ENCODE measurements at places on chromosomes 1 and 21.

- no peak for DNase-seq
Observed at GRCh38 chr1:239731082-239731748, 344.8 kb downstream of the CHRM3 start.

- no peak for DNase-seq
Observed at GRCh38 chr1:62415687-62416086, 21.2 kb upstream of the USP1 start.

DNA sequence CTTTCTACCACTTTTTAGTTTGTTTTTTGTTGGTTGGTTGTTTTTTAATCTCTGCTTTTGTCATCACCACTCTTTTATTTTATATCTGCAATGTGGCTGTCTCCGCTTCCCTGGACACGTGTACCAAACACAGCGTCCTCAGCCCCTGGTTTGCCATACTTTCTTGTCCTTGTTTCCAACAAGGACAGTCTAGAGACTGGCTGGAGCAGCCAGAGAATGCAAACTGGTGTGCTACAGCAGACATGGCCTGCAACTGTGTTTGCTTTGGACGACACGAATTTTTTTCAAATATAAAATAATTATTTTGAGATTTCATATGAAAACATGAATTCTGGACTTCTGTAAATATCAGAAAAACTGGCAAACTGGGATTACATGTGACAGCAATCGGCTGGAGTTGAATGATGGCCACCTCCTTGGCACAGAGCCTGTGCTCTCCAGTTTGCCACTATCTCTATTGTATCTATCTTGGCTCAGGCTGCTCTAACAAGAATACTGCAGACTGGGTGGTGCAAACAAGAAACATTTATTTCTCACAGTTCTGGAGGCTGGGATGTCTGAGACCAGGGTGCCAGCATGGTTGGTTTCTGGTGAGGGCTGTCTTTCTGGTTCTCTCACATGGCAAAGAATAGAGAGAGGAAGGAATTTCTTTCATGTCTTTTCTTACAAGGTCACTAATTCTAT lies 34.6 kb upstream of the POU2F1 start:
- DNase-seq, result no peak

GRCh38 chr1:2189459-2190425 lies 4.8 kb downstream of the FAAP20 start:
- DNase-seq, result peak; percentile 97

- DNase-seq, result no peak
Observed at GRCh38 chr1:216785737-216786136, 62.5 kb upstream of the ESRRG start.

DNA sequence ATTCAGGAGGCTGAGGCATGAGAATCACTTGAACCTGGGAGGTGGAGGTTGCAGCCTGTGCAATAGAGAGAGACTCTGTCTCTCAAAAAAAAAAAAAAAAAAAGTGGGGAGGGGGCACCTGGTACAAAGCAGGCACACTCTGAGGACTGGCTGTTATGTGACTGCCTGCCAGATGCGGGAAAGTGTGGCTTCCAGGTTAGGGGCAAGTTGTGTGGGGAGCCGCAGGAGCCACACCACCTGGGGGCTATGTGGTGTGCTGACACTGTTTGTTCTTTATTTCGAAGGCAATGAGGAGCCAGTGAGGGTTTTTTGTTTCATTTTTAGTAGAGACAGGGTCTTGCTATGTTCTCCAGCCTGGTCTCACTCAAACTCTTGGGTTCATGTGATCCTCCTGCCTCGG lies 5.7 kb downstream of the THEMIS2 start:
- DNase-seq, result no peak

- no peak for DNase-seq
Observed at GRCh38 chr1:208154679-208155642, 89.2 kb downstream of the PLXNA2 start.

DNA sequence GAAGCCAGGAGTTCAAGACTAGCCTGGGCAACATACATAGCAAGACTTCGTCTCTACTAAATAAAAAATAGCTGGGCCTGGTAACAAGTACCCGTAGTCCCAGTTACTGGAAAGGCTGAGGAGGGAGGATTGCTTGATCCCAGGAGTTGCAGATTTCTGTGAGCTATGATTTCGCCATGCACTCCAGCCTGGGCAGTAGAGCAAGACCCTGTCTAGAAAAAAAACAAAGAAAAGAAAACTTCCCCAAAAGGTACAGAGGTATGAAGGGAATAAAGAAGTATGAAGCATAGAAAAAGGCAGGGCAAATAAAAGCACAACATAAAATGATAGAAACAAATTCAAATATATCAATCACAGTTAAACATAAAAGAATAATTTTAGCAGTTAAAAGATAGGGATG lies 28.7 kb downstream of the RPRD2 start:
- DNase-seq, result no peak

DNA sequence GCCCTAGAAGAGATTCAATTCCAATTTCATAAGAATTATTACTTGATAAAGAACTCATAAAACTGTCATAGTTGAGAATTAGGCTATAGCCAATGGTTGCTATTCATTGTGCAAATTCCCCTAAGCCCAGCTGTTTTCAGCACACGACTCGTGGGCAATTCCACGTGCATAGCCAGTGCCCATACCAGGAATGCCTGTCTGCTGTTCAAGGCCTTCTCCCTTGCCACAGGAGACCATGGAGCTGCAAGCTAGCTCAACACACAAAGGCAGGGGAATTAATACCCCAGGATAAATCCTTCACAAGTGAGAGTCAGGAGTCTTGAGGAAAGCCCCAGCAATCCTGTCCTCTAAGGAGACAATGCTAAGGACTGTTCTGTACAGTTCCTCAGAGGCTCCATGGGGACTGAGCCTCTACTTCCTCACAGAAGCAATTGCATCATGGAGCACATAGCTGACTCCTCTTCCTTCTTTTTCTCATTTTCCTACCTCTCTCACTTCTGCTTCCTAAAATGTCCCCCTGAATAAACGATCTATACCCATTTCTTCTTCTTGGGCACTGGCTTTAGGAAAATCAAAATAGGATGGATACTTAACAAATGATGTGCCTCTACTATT lies 19.1 kb upstream of the CHRM3 start:
- DNase-seq, result no peak

DNA sequence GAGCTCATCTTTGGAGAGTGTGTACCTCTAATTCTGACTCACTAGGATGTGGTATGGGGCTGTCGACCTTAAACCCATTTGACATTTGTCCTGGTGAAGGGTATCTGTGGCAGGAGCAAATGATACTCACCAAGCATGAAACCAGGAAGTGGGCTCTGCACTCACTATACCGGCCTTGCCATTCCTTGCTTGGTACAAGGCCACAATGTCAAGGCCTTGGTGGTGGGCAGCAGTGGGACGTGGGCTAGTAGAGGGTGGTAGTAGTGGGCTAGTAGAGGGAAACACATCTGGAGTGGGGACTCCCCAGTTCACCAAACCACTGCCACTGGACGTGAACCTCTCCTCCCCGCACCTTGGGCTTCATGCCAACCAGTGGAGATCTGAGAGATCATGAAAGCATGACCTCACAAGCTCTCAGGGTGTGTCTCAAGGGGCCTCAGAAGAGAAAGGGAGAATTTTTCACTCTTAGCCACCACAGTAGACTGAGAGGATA lies 11.5 kb downstream of the TNFSF4 start:
- no peak for DNase-seq

- no peak for DNase-seq
Observed at GRCh38 chr1:198741744-198742143, 102.9 kb downstream of the PTPRC start.

- no peak for DNase-seq
Observed at GRCh38 chr1:192516776-192517297, 58.7 kb upstream of the RGS1 start.

DNA sequence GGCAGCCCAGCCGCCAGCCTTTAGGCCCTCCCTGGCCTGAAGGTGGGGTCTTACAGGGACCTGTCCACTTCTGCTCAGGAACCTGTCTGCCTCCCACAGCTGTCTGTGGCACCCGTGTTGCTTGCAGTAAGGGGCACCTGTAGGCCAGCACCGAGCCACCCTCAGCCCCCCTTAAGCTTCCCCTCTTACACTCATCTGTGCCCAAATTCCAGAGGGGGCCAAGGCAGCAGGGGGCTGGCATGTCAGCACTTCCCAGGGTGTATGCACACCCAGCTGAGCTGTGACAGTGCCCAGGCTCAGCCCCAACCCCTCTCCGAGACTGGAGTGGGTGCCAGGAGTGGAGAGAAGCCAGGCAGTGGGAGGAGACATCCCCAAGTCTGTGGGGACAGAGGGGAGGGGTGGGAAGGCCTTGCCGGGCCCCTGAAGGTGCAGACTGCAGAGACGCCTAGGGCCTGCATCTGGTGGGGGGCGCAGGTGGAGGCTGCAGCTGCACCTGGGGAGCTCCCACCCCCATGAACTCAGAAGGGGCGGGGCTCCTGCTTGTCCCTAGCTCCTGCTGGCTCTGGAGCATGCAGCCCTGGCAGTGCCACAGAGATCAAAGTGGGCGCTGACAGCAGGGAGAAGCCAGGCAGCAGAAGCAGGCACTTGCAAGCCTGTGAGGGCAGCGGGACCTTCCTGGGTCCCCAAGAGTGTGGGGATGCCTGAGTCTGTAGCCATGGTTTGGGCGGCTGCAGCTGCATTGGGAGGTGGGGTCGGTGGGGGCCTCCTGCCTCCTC lies 5.4 kb upstream of the SLC2A7 start:
- DNase-seq, result peak; percentile 72

- no peak for DNase-seq
Observed at GRCh38 chr1:185695299-185695698, 38.9 kb upstream of the HMCN1 start.

DNA sequence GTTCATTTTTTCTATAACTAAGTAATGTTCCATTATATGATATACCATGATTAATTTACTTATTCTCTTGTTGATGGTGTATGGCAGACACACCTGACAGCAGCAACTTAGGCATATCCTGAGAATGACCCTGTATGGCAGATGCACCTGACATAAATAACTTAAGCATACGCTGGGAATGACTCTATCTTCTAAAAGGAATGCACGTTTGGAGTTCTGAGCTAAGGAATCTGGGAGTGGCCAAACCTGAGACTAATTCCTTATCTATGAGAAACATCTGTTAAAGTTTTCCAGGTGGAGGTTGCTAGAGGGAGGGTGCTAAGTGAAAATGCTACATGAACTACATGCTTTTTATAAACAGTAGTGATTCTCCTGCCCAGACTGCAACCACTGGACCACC lies 96.7 kb upstream of the RGS18 start:
- DNase-seq, result no peak

- no peak for DNase-seq
Observed at GRCh38 chr1:24096009-24096738, 15.8 kb downstream of the MYOM3 start.

DNA sequence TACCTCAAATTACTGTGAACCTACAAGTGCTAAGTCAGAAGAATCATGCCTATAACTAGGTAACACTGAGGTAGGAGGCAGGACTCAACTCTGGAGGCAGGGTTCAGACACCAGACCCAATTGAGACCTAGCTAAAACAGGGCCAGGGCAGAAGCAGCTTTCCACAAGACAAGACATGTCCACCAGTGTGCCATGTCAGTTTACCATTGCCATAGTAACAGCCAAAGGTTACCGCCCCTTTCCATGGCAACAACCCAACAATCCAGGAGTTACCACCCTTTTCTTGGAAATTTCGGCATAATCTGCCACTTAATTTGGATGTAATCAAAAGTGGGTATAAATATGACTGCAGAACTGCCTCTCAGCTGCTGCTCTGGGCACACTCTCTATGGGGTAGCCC lies 432.3 kb downstream of the DPYD start:
- DNase-seq, result no peak

DNA sequence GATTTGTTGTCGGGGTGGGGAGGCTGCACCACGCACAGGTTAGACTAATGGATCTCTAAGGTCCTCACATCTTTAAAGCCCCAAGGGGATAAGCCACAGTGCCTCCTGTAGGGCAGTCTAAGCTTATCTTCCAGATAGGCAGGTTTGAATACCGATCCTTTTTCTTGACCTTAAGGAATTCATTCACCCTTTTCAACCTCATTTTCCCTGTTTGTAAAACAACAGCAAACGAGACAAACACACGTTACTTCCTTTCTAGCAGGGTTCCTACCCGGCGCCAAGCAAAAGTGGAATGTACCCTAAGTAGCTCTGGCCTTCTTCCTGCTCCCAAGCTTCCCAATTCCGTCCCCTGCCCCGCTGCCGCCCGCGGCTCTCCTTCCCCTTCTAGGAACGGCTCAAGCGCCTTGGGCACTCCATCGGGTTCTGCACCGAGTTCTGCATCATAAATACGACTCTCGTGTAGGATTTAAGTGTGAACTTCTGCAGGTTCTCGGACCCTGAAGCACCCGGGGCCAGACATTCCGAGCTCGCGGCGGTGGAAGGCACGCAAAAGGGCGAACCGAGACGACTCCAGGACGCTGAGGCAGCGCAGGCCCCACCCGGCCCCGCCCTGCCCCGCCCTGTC lies 548 bp upstream of the CDC20 start:
- DNase-seq, result no peak

DNA sequence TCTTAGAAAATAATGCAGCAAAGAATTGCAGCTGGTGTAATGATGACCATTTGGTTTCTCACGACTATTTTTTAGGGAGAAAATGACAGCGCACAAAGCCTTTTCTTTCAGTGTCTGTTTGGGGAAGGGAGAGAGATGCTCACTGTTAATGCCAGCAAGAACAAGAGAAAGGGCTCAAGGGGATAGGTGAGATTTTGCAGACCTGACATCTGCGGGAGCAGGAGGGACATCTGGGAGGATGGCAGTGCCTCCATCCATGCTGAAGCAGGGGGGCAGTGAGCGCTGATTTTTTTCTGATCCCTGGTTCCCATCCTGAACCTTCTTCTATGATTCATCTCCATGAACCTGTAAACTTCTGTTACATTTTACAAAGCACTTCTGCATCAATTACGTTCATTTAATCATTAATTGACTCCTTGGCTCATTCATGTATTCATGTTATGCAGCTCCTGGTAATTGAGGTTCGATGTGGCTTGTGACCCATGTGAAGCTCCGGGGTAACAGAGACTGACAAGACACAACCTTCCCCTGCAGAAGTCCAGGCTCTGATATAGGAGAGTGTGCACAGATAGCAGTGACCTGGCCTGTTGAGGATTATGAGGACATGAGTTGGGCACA lies 595.3 kb downstream of the PTPRU start:
- DNase-seq, result no peak

GRCh38 chr1:50620680-50621329 lies 197.6 kb upstream of the DMRTA2 start:
- DNase-seq, result no peak

GRCh38 chr21:15517394-15517793 lies 212.4 kb upstream of the USP25 start:
- DNase-seq, result no peak

DNA sequence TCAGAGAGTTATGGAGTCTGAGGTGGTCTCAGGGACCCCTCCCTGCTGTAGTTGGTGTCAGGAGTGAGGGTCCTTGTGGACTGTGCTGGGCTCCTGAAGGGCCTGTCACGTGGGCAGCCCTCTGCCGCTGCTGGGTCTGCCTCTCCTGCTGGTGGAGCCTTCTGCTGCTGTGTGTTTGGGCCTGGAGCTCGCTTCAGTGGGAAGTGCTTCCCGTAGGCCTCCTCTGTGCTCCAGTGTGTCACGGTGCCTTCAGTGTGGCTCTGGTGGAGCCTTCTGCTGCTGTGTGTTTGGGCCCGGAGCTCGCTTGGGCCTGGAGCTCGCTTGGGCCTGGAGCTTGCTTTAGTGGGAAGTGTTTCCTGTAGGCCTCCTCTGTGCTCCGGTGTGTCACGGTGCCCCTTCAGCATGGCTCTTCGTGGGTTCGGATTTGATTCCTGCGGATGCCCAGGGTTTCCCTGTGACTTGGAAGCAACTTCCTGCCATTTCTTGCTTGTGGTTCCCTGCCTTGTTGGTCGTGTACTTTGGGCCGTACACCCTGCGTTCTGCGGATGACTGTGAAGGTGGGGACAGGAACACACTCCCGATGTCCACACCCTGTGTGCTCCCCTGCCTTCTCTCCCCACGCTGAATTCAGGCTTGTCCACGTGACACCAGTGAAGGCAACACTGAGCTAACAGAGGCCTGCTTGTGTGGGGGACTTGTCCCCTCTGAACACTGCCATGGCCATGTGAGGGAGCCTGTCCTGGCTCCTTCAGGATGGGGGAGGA lies 19.5 kb downstream of the C1orf174 start:
- no peak for DNase-seq

Measured in Right ventricle myocardium inferior (tissue), 1 donor.